ENCODE measurements at places on chromosomes 2 and 18. TPM values are rescaled to one million over a fixed set of nuclear protein-coding genes. Genes with fewer than 3 reads are reported as not detected.
A peak's percentile ranks its signal among the peaks of the same experiment; 100 is the strongest.

DNA sequence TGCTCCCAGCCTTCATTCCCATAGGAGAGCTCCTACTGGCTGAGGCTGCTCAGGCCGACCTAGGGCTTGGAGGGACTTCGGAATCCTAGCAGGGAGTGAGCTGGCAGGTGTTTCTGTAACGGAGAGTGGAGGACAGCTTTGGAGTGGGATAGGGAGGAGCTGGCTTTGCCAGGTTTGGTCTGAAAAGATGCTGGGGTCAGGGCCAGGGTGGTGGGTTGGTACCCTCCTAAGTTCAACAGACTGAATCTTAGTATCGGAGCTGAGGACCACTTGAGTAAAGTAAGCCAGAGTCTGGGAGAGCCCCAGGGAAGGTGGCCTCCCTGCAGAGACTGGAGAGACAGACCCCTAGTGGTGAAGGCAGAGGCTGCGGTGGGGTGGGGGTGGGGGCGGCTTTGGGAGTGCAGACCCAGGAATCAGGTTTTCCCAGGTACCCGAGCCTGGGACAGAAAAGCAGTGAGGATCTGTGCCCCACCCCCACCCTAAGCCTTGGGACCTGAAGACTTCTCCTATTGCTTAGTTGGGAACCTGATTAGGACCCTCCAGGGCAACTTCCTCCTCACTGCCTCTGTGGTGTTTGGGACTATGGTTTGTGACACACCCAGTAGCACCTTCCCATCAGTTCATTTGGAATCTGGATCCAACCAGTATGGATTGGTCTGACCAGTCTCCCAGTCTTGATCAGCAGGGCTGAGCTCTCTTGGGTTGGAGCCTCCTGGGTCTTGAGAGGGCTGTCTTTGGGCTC lies 3.0 kb downstream of the CNNM4 start:
- no peaks in the 10 kb centered on the region for H3K27me3 ChIP-seq
- peaks cover 46% of the 10 kb centered on the region for H3K4me1 ChIP-seq
- DNase-seq = peak; percentile 14
- no peaks in the 10 kb centered on the region for H3K36me3 ChIP-seq
- no peak overlapping the region for H3K27ac ChIP-seq

DNA sequence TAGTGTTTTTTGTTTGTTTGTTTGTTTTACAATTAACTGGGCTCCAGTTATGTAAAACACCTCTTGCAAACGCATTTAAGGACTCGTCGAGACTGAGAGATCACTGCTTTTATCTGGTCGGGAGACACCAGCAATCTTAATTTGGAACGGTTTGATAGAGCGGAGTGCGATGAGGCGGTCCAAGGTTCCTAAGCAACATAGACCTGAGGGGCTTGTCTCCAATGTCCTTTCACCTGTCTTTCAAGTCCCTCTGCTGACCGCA lies 729 bp upstream of the SELENOI start:
- H3K36me3 ChIP-seq = no peaks in the 10 kb centered on the region
- peak overlapping the region; percentile 81 for H3K4me3 ChIP-seq
- H3K27ac ChIP-seq = peak overlapping the region; percentile 88
- no peak for DNase-seq
- H3K27me3 ChIP-seq = no peaks in the 10 kb centered on the region
- H3K4me1 ChIP-seq = peaks cover 25% of the 10 kb centered on the region

DNA sequence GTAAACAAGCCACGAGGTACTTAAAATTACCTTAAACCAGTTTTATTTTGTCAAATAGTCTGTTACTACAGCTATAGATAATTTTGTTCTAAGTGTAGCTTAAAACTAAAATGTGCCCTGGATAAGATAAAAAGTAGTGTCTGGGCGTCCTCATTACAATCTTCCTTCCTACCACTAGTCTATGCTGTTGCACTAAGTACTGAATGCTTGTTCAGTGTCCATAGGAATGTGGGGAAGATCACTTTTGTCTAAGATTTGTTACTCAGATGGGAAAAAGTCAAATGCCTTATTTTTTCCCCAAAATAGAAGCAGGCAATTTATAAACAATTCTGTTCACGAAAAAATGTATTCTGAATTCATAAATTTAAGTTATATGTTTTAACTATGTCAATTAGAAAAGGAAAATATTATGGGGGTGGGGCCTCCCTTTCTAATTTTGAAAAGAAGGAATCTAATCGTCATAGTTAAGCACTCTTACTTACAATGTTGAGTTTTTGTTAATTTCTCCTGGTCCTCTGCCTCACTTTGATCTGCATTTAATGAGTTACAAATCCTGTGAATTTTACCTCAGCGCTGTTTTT lies 140.4 kb upstream of the VRK2 start:
- H3K4me1 ChIP-seq = no peaks in the 10 kb centered on the region
- peak; percentile 18 for DNase-seq
- no peak overlapping the region for H3K4me3 ChIP-seq
- no peak overlapping the region for H3K27ac ChIP-seq
- H3K27me3 ChIP-seq = no peaks in the 10 kb centered on the region

DNA sequence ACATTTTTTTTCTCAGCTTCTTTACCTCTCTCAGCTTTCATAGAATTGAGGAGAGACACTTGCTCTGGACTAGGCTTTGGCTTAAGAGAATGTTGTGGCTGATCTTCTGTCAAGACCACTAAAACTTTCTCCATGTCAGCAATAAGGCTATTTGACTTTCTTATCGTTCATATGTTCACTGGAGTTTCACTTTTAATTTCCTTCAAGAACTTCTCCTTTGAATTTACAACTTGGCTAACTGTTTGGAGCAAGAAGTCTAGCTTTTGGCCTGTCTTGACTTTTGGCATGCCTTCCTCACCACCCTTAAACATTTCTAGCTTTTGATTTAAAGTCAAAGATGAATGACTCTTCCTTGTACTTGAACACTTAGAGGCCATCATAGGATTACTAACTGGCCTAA lies 104.4 kb upstream of the SLC39A10 start:
- no peaks in the 10 kb centered on the region for H3K27me3 ChIP-seq
- peaks cover 27% of the 10 kb centered on the region for H3K4me1 ChIP-seq
- H3K27ac ChIP-seq = no peak overlapping the region
- no peak for DNase-seq

- no peaks in the 10 kb centered on the region for H3K27me3 ChIP-seq
- no peaks in the 10 kb centered on the region for H3K4me1 ChIP-seq
- no peak for DNase-seq
These were observed 467.2 kb downstream of the LRRTM4 start for GRCh38 chr2:77054938-77055337.

- H3K4me1 ChIP-seq = no peaks in the 10 kb centered on the region
- no peak for DNase-seq
- H3K36me3 ChIP-seq = no peaks in the 10 kb centered on the region
These were observed 74.7 kb upstream of the ZNF236 start for GRCh38 chr18:76747676-76748075.

- no peak overlapping the region for H3K27ac ChIP-seq
- H3K4me3 ChIP-seq = no peak overlapping the region
- H3K36me3 ChIP-seq = peaks cover 13% of the 10 kb centered on the region
- no peak for DNase-seq
These were observed 32.5 kb upstream of the SDC1 start for GRCh38 chr2:20257411-20257810.

DNA sequence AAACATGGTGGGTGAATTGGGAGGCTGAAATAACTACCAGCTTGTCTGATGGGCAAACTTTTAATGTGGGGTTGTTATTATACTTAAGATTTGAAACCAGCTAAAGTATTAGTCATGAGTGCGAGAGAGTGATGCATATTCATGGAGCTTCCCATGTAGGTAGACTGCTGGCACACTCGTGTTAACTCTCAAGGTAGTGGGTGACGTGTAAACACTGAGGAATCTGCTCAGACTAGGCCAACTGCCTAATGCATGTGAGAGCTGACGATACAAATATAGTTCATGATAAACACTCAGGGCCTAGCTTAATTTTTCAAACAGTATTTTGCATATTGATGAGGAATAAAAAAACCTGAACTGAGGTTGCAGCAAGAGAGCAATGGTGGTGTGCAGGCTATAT lies 1165.7 kb upstream of the PIK3C3 start:
- H3K36me3 ChIP-seq = no peaks in the 10 kb centered on the region
- DNase-seq = no peak
- H3K4me3 ChIP-seq = no peak overlapping the region
- no peak overlapping the region for H3K27ac ChIP-seq

- H3K4me1 ChIP-seq = no peaks in the 10 kb centered on the region
- peak; percentile 74 for DNase-seq
- H3K27ac ChIP-seq = no peak overlapping the region
- no peaks in the 10 kb centered on the region for H3K27me3 ChIP-seq
- H3K4me3 ChIP-seq = no peak overlapping the region
These were observed 96.0 kb downstream of the ZNF516 start for GRCh38 chr18:76398896-76399612.

DNA sequence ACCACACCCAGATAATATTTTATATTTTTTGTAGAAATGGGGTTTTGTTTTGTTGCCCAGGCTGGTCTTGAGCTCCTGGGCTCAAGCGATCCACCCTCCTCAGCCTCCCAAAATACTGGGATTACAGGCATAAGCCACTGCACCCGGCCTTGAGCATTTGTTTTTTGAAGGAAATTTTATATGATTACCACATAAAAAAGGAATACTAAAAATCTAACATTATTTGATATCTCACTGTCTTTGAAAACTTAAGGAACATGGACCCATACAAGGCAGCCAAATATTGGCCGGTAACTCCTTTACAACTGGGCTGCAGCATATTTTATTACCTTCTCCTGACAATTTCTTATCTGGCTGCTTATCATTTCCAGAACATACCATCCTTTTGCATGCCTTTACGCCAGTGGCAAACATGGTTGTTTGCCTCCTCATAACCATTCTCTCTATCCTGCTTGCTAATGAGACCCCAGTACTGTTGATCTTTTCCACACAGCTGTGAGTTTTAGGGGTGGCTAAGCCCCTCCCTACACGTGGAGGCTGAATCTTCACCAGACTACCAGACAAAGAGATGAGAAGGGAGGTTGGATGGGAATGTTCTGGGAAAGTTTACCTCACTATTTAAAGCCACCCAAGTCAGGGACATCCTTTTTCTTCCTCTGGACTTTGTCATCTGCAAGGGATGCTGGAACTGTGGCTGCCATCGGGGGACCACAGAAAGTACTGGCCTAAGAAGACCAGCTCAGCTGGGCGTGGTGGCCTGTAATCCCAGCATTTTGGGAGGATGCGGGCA lies 157.5 kb downstream of the TGIF1 start:
- peaks cover 38% of the 10 kb centered on the region for H3K4me1 ChIP-seq
- no peak overlapping the region for H3K4me3 ChIP-seq
- no peak for DNase-seq
- H3K27me3 ChIP-seq = no peaks in the 10 kb centered on the region

- no peak overlapping the region for H3K27ac ChIP-seq
- H3K4me1 ChIP-seq = no peaks in the 10 kb centered on the region
- no peaks in the 10 kb centered on the region for H3K36me3 ChIP-seq
These were observed 362.9 kb downstream of the ZEB2 start for GRCh38 chr2:144156736-144157640.

GRCh38 chr18:70429847-70430500 lies 141.1 kb downstream of the SOCS6 start:
- H3K4me1 ChIP-seq = no peaks in the 10 kb centered on the region
- no peaks in the 10 kb centered on the region for H3K36me3 ChIP-seq
- DNase-seq = no peak
- H3K27ac ChIP-seq = no peak overlapping the region
- H3K4me3 ChIP-seq = no peak overlapping the region
- H3K27me3 ChIP-seq = no peaks in the 10 kb centered on the region

- H3K4me1 ChIP-seq = no peaks in the 10 kb centered on the region
- DNase-seq = no peak
- no peaks in the 10 kb centered on the region for H3K36me3 ChIP-seq
- H3K27me3 ChIP-seq = no peaks in the 10 kb centered on the region
These were observed 362.6 kb upstream of the TCF4 start for GRCh38 chr18:55950379-55951166.

GRCh38 chr2:58900246-58901027 lies 659.3 kb upstream of the FANCL start:
- no peak for DNase-seq
- H3K4me1 ChIP-seq = no peaks in the 10 kb centered on the region
- no peaks in the 10 kb centered on the region for H3K27me3 ChIP-seq

DNA sequence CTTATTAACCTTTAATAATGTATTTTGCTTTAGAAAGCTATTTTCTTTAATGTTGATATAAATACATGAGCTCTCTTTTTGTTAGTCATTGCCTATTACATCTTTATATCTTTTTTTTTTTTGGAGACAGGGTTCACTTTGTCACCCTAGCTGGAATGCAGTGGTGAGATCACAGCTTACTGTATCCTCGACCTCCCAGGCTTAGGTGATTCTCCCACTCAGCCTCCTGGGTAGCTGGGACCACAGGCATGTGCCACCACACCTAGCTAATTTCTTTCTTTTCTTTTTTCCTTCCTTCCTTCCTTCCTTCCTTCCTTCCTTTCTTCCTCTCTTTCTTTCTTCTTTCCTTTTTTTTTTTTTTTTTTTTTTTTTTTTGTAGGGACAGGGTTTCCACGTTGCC lies 15.4 kb downstream of the NAB1 start:
- no peaks in the 10 kb centered on the region for H3K36me3 ChIP-seq
- no peaks in the 10 kb centered on the region for H3K4me1 ChIP-seq
- H3K27ac ChIP-seq = no peak overlapping the region
- H3K4me3 ChIP-seq = no peak overlapping the region
- DNase-seq = no peak

DNA sequence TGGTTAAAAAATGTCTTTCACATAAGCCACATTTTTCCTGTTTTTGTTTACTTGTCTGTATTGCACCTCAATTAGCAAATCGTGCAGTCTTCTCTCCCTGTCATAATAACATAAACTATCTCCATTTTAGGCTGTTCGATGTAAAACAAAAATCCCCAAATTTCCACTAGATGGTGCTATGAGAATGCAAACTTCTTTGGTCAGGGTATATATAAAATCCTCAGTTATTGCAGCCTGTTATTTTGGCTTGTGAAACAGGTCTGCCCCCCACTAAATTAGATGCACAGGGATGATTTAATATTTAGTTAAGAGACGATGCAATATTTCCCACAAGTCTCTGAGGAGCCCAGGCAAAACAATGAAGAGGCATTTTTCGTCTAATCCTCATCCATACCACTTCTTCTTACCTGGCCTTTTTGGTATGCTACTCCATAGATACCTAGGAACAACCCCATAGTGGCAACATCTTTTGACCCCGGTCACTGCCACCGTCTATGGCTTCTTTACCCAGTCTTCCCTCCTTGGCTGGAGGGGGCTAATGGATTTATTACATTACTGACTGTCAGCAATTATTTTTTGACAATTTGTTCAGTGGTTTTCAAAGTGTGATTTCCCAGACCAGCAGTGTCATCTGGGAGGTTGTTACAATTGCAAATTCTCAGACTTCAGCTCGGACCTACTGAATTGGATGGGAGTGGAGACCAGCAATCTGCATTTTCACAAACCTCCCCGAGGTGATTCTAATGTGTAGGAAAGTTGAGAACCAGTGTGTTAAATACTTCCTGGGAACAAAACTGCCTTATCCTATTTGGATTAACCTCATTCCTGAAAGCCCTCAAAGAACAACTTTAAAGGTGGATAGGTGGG lies 117.4 kb upstream of the CWC22 start:
- H3K36me3 ChIP-seq = no peaks in the 10 kb centered on the region
- H3K4me1 ChIP-seq = no peaks in the 10 kb centered on the region
- no peak overlapping the region for H3K27ac ChIP-seq

Gene ITPRIPL1
- 0.85 TPM for polyA plus RNA-seq

Gene MATN3
- not detected for polyA plus RNA-seq

Gene ERICH2
- polyA plus RNA-seq = not detected

Gene ANO7
- 0.32 TPM for polyA plus RNA-seq

Gene DSC1
- polyA plus RNA-seq = 4.9 TPM

Gene DYNAP
- polyA plus RNA-seq = not detected

Gene IGFBP2
- polyA plus RNA-seq = not detected

Gene PSMA8
- 0.39 TPM for polyA plus RNA-seq

Gene CFC1
- polyA plus RNA-seq = not detected

Gene CDCA7
- polyA plus RNA-seq = 1.3 TPM

Gene UNC80
- polyA plus RNA-seq = not detected

Gene ATP8B1
- not detected for polyA plus RNA-seq

Gene TYMS
- not detected for polyA plus RNA-seq

Gene LRP1B
- not detected for polyA plus RNA-seq
